Lower lobe of right lung (tissue), 2 donors: ENCODE measurements at places on chromosomes 6 and 20. TPM values are rescaled to one million over a fixed set of nuclear protein-coding genes. Genes with fewer than 3 reads are reported as not detected.

Gene SLC29A1
- total RNA-seq, result 36.2 TPM

Gene UBE2C
- total RNA-seq, result 3.5 TPM

Gene FAM110A
- total RNA-seq, result 21.4 TPM

Gene ZNF165
- total RNA-seq, result 2.2 TPM

DNA sequence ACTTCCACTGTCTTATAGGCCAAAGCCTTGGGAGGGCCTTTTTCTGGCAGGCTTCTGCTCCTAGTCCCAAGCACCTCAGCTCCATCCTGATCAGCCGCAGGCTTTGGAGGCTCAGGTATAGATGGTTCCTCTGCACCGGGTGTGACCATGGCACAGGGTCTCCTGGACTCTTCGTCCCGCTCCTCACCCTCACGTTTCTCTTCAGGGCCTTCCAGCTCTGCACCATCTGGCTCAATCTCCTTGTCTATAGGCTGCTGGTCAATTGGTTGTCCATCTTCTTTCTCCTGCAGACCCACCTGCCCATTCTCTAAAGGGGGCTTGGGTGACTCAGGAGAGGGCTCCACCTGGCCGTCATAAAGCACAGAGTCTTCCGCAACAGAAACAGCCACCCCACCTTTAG, 37.0 kb downstream of the BFSP1 start:
- DNase-seq, result no peak

GRCh38 chr20:13205848-13206434, 15.1 kb upstream of the ISM1 start:
- no peak for DNase-seq

GRCh38 chr6:159082039-159082815, 37.4 kb upstream of the TAGAP start:
- no peak for DNase-seq

DNA sequence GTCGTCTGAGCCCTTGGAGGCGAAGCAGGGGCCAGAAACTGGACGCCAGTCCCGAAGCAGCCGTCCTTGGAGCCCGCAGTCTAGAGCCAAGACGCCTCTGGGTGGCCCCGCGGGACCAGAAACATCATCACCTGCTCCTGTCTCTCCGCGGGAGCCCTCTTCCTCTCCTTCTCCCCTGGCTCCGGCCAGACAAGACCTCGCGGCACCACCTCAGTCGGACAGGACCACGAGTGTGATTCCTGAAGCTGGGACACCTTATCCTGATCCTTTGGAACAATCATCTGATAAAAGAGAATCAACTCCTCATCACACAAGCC, 416 bp downstream of the RSPH4A start:
- DNase-seq, result no peak

DNA sequence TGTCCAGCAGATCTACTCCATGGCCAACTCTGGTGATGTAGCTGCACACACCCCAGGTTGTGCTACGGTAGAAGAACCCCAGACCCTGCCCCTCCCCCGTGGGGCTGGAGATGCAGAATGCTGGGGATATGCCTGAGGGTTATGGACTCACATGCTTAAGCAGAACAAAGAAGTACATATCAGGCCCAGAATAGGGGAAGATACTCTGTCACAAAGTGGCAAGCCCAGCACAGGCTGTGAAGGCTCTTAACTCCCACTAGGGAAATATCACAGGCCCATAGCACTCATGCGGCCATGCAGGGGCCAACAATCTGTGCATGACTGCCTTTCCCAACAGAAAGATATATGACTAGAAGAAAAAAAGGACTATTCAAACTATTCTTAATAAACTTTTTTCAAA, 234.9 kb downstream of the KCNQ5 start:
- DNase-seq, result no peak

GRCh38 chr6:156949376-156949775, 172.2 kb downstream of the ARID1B start:
- DNase-seq, result no peak

DNA sequence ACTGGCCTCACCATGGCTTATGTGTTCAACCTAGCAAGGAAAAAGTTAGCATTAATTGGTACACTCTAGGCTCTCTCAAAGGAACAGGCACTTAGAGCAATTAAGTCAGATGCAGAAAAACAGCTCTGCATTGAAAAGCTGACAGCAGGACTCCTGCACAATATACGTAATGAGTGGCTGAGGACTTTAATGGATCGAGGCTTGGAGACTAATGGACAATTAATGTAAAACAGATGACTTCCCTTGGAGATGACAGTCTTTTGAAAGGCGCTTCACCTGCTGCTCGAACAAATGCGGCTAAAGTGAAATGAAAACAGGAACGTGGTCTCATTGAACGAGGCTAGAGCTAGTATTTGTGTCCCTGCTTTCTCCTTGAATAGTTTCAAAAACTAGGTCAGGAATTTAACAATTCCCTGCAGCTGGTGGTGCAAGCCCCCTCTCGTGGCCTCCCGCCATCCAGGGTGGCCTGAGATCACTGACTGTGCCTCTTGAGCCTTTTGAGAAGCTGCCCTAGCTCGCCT, 137.1 kb downstream of the ELOVL4 start:
- no peak for DNase-seq
